ENCODE measurements at places on chromosomes 4 and X.

GRCh38 chr4:39096847-39097246 lies 34.8 kb downstream of the KLHL5 start:
- no peak for DNase-seq

- no peak for DNase-seq
Observed at GRCh38 chr4:1291996-1292702, 2.5 kb downstream of the MAEA start.

DNA sequence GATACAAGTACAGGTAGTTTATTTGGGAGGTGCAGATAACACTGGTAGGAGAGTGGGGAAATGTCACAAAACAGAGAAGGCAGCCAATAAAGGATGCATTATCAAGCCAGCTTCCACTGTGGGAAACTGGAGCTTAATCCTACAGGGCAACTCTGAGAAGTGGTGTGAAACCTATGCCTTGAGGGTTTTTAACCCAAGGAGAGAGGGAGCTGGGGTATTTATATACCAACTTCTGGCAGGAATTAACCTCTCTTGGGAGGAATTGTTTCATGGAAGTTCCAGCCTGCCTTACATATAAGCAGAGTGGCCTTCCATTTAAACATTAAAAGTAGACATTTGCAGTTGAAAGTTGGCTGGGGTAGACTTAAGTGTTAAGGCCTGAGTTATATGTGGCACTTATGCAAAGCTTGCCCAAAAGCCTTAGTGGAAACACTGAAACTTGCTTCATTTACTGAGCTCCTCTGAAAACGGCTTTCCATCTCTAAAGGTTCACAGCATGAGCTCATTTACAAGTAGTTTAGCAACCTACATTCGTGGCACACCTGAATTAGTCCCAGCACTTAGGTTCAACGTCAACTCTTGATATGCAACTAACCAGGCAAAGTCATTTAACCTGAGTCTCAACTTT lies 19.2 kb downstream of the MAGEB17 start:
- no peak for DNase-seq

GRCh38 chr4:84258905-84259830 lies 239.9 kb downstream of the NKX6-1 start:
- DNase-seq = no peak

DNA sequence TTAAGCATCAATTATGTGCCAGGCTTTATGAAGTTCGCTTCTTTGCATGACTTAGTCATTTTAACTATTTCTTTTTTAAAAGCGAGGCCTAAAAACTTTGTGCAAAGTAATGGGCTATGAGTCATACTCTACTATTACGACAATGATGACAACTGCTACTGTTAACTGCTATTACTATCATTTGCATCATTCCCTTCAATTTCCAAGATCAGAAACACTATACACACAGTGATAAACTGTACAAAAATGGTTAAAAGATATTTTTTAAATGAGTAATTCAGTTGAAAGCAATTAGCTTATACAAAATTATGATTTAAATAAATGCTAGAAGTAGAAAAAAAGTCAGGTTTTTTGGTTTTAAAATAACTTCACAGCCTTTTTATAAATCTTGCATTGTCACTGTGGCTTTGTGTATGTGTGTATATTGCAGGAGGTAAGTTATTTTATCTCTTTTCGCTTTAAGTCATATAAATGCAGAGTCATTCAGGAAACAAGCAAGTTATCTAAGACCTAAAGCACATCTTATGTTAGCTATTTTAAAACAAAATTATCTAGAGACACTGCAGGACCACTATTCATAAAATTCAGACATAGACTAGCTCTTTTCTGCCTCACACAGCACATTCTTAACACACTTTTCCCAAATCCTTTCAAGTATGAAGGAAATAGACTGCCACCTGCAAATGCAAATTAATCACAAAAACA lies 18.5 kb upstream of the CXCL3 start:
- DNase-seq = no peak

DNA sequence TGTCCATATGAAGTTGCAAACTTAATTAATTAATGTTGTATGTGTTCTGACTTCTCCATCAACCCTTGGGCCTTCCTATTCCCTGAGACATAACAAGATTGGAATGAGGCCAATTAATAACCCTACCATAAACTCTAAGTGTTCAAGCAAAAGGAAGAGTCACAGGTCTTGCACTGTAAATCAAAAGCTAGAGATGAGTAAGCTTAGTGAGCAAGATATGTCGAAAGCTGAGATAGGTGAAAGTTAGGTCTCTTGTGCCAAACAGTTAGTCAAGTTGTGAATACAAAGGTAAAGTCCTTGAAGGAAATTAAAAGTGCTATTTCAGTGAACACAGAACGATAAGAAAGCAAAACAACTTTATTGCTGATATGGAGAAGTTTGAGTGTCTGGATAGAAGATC lies 58.2 kb upstream of the GPRIN3 start:
- no peak for DNase-seq

DNA sequence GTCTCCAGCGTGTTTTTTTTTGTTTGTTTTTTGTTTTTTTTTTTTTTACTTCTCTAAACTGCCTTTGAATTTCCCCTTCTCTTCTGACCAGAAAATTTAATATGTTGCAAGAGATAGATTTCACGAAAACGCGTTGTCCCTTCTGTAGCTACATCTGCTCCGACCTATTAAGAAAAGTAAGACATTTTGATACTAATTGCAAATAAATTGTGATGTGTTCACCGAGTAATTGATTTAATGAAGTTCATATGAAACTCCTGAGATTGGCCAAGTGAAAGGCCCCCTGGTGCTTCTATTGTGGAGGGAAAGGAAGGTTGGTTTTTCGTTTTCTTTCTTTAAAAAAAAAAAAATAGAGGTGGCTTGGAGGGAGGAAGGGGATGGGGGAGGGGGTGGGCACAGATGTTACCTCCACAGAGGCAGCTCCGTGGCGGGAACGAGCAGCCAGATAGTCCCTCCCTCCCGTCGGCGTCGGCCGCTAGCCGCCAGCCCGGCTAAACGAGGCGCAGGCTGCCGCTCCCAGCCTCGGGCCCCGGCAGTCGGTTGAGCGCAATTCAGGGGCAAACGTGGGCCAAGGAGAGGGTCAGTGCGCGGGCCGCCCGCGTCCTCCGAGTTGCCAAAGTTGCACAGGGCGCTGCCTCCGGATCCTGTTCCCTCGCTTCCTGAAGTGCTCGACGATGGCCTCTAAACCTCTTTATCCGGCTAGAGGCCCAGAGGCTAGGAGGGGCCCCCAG lies 139.1 kb upstream of the ZIC3 start:
- no peak for DNase-seq

GRCh38 chrX:130267956-130268448 lies 697 bp downstream of the ZNF280C start:
- no peak for DNase-seq

DNA sequence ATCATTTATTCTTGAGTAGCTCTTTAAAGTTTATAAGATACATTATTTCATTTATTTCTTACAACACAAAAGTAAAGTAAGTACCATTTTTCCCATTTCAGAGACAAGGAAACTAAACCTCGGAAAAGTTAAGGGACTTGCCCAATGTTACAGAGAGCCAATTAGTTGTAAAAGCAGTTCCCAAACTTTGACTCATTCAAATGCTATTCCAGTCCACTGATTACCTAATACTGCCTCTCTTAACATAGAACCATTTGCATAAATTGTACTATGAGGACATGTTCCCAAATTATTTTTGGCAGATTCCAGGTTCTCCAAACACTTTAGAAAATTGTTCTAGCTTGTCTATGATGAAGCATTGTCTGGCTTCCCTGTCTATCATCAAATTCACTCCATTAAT lies 45.6 kb upstream of the GRIA3 start:
- no peak for DNase-seq

- DNase-seq = no peak
Observed at GRCh38 chr4:123305736-123306135, 90.9 kb upstream of the SPRY1 start.

DNA sequence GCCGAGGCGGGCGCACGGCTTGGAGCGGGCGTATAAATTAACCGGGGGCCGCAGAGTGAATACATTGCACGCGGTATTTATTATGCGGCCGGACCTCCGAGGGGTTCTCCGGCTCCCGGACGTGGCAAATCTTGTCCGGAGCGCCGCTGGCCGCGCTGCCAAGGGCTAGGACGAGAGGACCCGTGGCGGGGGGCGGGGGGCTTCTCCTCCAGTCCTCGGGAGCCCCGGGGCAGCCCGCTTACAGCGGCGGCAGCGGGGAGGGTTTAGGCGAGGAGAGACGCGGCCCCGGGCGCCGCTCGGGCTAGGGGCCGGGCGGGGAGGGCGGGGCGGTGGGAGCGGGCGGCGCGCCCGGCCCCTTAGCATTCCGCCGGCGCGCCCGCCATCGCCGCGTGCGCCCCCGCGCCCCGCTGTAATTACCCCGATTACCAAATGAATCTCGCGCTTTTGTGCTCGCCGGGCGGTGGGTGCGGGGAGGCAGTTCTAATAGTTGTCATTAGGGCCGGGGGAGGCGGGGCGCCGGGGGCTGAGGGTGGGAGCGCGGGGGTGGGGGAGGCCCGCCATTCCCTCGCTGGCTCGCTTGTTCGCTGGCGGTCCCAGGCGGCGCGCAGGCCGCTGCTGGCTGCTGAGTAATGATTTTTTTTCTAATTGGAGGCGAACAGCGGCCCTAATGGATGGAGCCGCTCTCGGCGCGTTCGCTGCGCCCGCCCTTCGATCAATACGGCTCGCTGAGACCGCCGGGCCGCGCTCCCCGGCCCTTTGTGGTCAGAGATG lies 276.6 kb downstream of the BCOR start:
- DNase-seq = peak; percentile 23

GRCh38 chrX:149198980-149199732 lies 305.9 kb downstream of the IDS start:
- no peak for DNase-seq

GRCh38 chrX:40578039-40578695 lies 2.6 kb upstream of the ATP6AP2 start:
- no peak for DNase-seq

- no peak for DNase-seq
Observed at GRCh38 chrX:65910899-65911298, 129.0 kb downstream of the VSIG4 start.

DNA sequence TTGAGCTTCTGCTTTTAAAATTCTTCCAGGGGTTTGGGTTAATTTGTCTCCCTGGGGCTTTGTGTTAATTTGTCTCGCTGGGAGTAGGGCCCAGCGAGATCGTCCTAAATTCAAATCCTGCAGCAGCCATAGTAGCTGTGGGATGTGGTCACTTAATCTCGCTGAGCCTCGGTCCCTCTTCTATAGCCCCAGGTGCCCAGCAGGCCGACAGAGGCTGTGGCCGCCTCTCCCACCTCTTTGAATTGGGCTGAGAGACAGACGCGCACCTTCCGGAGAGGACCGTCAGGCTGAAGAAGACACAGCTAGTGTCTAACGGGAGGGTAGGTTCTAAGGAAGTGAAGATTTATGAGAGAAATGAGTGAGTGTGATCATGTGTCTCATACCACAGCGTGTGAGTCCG lies 15.7 kb upstream of the WFS1 start:
- no peak for DNase-seq

- no peak for DNase-seq
Observed at GRCh38 chr4:175622887-175623286, 189.2 kb downstream of the GPM6A start.

DNA sequence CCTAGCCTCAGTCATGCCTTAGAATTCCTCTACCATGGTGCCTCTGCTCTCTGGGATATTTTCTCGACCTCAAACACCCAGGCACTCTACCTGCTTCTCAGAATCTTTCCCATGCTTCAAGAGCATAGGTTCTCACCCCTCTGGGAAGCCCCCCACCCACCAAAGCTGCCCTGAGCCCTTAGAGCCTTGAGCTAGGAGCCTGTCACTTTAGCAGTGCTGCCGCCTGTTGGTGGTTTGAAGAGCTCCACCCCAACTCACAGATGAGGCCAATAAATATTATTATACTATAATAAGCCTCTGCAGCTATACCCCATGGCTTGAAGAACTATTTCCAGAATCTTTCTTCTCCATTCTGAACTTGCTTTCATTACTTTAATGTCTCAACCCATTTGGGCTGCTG lies 109.7 kb downstream of the RTL5 start:
- DNase-seq = peak; percentile 21

DNA sequence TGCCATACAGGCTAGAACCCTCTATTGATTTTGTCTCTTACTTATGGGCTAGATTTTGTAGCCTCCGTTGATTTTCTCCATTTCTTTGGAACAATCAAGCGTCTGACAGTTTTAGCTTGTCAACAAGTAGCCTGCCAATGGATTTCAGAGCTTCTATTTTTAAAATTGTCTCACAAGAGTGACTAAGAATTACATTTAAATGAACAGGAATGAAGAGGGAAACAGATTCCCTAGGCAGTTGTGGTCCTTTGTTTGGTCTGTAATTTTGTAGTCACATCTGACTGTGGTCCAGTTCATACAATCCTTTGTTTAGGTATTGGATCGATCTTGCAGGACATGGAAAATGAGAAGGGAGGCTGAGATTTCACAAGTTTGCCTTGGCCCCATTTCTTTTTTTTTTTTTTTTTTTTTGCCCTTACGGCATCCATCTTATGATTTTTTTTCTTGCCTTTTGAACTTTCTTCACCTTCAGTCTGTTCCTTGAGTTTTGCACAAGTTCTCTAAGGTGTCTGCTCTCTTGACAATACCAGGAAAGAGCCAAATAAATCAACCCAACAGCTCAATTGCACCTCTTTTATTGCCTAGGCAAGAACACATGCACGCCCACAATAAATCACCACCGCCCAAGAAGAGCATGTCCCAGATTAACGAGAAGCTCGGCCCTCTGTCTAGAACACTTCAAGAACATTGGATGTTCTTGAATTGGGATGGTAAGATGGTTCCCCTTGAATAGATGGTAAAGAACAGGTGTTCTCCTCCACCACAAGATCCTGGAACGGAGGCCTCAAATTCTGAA lies 86.5 kb upstream of the EGFL6 start:
- DNase-seq = no peak

DNA sequence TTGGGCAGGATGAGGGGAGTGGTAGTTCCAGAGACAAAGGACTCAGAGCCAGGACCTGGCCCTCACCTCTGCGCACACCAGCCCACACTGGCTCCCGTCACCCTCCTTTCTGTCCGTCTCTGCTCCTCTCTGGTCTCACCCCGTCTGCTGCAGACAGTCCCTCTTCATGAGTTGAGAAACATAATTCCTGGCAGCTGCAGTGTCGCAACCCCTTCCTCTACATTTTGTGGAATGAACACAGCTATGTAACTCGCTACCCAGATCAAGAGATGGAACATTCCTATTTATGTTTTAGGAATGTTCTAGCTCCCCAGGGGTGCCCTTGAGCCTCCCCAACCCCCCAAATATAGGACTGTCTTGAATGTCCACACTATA lies 59.3 kb downstream of the SHROOM2 start:
- DNase-seq = no peak

- no peak for DNase-seq
Observed at GRCh38 chr4:55838356-55838755, 15.1 kb upstream of the EXOC1 start.

DNA sequence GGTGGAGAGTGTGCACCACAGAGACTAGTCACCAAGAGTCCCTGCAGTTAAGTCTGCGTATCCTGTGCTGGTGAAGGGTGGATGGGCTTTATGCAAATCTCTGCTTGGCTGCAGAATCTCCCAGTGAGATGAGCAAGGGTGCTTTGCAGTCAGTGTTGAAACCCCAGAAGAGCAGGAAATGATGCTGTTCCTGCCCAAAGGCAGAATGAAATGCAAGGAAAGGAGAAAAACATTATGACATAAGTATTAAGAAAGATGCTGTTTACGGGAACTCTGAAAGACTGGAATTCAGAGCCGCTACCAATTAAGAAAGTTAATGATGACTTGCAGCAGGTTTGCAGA lies 25.4 kb upstream of the ACSL1 start:
- DNase-seq = peak; percentile 36

GRCh38 chrX:44010626-44011025 lies 37.4 kb upstream of the NDP start:
- DNase-seq = no peak
